ENCODE measurements at places on chromosomes 16 and 17.

DNA sequence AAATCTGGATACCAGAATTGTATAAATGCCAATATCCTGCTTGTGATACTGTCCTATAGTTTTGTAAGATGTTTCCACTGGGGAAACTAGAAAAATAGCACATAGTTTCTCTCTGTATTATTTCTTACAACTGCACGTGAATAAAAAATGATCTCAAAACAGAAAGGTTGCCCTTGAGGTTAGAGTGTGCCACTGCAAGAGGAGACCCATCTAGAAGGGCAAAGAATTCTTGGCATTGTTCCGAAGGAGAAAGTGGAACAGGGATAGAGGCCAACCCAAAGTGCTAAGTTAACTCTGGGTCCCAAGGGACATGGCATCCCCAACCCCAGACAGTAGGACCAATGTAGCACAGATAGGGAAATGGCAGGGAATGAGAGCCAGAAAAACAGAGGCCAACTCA lies 477.5 kb upstream of the HSBP1 start:
- DNase-seq = no peak

- peak; percentile 84 for DNase-seq
Observed at GRCh38 chr16:86834451-86835035, 256.2 kb downstream of the FOXL1 start.

- DNase-seq = no peak
Observed at GRCh38 chr17:46732160-46732559, 86.3 kb downstream of the WNT3 start.

- DNase-seq = peak; percentile 30
Observed at GRCh38 chr17:17305281-17305801, 2.2 kb downstream of the NT5M start.

Measured in fibroblast of skin of right quadriceps (primary cell).